ENCODE measurements at places on chromosomes 16 and 17.

- peak; percentile 92 for DNase-seq
Observed at GRCh38 chr16:55465077-55465896, 13.7 kb upstream of the MMP2 start.

GRCh38 chr16:7805686-7806396 is 473.2 kb downstream of the RBFOX1 start:
- DNase-seq: no peak

- DNase-seq: no peak
Observed at GRCh38 chr16:64375391-64375980, 746.4 kb downstream of the CDH11 start.

DNA sequence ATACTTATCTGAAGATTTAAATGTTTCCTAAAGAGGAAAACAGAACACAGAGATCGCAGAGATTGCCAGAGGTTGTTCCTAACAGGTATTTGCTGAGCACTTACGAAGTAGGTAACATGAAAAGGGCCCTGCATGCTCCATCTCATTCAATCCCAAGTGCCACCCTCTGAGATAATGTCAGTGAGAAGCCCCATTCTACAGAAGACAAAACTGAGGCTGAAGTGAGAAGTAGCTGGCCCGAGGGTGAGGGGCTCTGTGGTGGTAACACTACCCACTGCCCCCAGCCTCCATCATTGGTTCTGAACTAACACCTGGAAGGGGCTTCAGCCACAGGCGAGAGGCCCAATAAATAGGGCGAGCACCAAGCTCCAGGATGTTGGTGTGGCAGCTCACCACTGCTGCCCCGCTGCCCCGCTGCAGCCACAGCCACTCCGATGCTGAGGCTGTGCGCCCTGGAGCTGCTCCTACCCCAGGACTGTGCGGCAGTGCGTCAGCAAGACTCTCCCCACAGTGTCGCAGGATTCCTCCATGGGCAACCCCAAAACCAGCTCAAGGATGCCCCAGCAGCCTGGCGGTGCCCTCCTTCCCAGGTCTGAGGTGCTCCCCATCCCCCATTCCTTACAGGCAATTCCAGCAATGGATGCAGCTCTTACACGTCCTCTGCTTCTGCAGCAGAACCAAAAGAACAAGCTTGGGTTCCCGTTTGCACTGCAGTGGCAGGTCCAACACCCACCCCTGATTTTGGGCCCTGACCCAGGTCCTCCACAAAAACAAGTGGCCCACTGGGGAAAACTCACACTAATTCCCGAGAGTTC is 10.3 kb downstream of the FLCN start:
- no peak for DNase-seq

DNA sequence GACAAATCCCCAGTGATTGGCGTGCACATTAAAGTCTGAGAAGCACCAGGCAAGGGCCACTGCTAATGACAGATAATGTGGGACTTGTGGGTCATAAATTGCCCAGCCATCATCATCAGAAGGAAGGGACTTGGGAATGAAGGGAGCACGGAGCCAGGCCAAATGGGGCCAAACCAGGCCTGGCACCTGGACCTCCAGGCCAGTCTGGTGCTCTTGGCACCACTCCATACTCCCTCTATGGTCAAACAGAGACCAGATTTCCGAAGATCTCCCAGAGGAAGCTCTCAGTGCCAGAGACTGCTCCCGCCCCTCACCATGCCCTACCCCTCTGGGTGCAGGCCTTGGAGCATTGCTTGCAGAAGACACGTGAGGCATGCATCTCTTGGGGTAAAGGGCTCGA is 142.2 kb downstream of the CCDC182 start:
- DNase-seq: no peak

- no peak for DNase-seq
Observed at GRCh38 chr16:63995025-63995424, 1126.8 kb downstream of the CDH11 start.

DNA sequence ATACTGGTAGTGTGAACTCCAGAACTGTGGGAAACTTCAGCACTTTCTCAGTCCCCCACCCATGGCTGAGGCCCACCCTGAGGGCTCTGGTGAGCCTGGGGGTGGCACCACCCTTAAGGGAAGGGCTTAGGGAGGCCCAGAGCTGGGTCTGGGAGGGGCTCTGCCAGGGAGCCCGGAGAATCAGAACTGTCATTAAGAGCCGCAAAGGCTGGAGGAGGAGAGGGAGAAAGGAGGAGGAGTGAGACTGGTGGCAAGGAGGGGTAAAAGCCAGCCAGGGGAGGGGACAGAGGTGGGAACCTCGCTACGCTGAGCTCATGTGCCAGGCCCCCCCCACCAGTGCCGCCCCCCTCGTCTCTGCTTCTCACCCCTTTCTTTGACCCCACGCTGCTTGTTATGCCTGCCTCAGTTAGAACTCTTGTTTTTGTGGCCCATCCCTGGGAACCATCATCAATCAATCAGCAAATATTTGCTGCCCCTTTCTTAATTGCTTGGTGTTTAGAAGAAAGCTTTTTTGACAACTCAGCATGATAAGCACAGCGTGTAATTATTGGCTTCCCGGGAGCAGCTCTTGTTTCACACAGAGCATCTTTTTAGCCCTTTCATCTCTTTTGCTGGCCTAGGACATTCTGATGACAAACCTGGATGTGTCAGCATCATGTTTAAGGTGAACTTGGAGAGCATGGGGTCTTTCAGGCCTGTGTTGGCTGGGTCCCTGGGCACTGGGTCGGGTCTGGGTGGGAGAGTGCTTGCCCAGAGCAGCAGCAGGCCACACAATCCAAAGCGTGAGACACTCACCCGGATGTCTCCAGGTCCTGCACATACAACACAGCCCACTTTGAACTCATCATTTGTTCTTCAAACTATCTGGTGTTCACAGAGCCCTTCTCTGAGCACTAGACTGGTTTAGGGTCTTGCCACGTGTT is 77.7 kb downstream of the NETO2 start:
- no peak for DNase-seq

GRCh38 chr17:903691-904481 is 75.7 kb downstream of the NXN start:
- DNase-seq: no peak

GRCh38 chr17:63039342-63039741 is 73.3 kb downstream of the TANC2 start:
- DNase-seq: no peak

DNA sequence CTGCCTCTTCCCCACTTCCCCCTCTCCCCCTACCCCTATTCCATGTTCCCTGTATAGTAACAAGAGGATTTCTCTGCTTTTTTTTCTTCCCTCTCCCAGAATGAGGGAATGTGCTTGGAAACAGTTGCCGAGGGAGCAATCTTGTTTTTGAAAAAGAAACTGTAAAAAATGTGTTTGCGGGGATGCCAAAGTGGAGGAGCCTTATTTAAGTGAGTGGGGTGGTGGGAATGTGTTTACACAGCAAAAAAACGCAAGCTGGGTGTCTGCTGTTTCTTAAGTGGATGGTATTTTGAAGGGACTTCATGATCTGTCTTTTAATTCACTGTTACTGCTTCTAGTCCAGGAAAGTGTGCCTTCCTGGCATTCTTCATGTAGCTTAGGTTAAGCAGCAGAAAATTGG is 254.4 kb downstream of the SHISA9 start:
- DNase-seq: no peak

GRCh38 chr16:23833960-23834685 is 1.7 kb upstream of the PRKCB start:
- DNase-seq: no peak

GRCh38 chr16:3655030-3655395 is 522 bp downstream of the DNASE1 start:
- no peak for DNase-seq

DNA sequence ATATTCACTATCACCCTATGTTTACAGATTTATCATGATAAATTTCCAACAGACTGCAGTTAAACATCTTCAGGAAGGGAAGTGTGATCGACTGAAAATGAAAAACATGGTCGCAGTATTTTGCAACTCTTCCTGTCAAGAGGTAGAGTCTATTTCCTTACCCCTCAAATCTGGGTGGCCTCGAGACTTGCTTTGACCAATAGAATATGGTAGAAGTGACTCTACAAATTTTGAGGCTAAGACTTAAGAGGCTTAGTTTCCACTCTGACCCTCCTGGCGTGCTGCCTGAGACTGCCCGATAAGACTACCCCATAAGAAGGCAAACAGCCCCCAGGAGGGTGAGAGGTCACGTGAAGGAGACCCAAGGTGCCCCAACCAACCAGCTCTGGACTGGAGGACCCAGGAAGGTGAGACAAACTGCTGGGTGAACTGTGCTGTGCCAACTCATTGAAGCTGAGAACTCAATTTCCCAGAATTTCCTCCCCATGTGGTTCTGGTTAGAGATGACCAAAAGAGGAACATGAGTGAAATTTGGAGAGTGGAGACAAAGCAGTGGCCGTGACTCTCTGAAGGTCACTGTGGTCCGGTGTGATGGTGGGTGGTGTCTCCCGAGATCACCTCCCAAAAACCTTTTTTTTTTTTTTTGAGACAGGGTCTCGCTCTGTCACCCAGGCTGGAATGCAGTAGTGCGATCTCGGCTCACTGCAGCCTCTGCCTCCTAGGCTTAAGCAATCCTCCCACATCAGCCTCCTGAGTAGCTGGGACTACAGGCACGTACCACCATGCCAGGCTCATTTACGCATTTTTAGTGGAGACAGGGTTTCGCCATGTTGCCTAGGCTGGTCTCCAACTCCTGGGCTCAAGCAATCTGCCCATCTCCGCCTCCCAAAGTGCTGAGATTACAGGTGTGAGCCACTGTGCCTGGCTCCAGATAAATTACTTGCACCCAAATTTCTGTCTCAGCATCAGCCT is 38.2 kb upstream of the LITAF start:
- DNase-seq: no peak

GRCh38 chr17:77180503-77181357 is 40.0 kb downstream of the SEC14L1 start:
- no peak for DNase-seq

DNA sequence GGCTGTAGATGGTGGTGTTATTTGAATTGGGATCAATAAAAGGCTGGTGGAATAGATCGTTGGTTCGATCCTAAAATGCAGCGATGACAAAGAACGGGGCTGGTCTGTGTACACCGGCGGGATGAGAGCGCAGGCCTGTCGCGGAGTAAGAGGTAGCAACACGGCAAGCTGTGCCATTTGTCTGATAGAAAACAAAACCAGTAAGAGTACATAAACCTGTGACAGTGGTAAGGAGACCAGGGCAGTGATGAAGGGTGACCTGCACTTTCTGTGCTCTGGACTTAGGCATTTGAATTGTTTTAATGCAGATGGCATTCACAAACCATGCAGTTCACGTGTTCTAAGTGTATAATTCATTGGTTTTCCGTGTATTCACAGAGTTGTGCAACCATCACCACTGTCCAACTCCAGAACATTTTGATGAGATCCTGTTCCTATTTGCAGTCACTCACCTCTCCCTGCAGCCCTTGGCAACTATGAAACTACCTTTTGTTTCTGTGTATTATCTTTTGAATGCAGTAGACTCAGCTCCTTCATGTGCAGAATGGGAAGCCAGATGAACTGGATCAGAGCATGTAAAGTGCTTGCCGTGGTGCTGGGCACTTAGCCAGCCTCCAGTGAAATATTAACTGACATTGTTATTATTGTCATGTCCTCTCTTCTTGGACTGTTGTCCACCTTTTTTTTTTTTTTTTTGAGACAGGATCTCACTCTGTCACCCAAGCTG is 286.1 kb downstream of the SNX29 start:
- DNase-seq: no peak

- no peak for DNase-seq
Observed at GRCh38 chr17:82446124-82446523, 4.4 kb downstream of the CYBC1 start.

- no peak for DNase-seq
Observed at GRCh38 chr16:23867566-23867965, 31.8 kb downstream of the PRKCB start.

- no peak for DNase-seq
Observed at GRCh38 chr17:4232168-4232813, 31.5 kb downstream of the ANKFY1 start.

DNA sequence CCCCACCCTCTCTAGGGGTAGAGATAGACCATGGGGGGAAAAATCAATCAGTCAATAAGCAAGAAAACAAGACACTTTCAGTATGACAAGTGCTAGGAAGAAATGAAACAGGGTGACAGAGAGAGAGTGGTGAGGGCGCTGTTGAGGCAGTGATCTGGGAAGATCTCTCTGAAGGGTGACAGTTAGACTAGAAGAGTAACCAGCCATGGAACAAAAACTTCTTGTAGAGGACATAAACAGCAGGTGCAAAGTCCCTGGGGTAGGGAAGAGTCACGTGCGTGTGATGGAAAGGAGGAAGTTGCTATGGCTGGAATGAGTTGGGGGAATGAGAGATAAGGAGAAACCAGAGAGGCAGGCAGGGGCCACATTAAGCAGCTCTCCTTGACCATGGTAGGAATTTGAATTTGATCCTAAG is 16.8 kb upstream of the EMP2 start:
- DNase-seq: no peak

GRCh38 chr16:80515374-80515773 is 25.4 kb upstream of the DYNLRB2 start:
- DNase-seq: no peak

DNA sequence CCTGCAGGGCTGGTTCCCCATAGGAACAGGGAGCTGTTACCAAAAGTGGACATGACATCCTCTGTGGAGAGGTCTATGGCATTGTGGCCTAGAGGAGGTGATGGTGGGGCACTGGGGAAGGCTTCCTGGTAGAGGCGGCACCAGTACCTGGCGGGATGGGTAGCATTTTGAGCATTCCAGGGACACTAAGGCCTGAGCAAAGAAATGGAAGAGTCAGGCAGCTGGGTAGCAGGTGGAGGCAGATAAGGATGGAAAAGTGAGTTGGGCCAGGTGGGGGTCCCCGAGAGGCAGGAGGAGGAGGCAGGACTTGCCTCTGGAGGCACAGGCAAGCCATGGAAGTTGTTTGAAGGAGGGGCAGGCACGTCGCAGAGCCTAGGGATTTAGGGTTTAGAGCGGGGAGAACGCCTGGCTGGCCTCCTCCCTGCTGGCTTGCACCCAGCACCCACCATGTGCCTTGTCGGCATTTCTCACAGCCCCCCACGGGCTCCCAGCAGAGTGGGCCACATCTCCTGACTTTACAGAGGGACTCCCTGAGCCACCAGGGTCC is 5.1 kb upstream of the ADCY7 start:
- DNase-seq: no peak

DNA sequence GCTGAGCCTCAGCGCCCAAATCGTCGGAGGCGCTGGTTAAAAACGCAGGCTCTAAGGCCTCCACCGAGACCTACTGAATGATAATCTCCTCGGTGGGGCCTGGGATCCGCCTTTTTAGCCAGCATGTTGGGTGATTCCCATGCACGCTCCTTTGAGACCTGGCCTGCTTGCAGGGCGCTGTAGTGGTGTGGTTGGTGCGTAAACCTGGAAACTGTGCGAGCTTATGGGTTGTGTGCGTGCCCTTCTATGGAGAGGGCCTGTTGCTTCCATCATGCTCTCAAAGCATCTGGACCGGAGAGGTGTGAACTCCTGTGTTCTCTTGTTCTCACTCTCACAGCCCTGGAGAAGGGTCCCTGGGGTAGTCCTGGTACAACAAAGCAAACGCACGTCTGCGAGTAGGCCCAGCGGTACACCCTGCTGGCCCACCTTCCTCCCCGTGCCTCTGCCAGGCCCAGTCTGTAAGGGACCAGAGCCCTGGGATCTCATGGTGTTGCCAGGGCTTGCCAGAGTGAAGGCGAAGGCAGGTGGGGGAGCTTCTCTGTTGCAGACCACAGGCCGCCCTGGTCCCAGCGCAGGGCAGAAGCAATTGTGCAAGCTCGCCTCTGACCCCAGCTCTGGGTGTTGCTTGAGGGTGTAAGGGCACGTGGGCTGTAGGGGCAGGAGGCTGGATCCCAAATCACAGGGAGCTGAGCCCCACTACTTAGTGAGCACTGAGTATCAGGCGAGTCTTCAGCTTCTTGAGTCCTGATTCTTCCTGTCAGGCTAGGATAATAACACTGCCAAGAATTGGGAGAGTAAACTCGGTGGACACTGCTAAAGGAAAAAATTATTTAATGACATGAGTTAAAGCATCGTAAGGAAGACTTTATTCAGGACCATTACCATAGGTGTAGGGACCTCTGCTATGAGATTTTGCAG is 879 bp upstream of the LRRC75A start:
- no peak for DNase-seq
